ENCODE measurements at places on chromosomes 11 and 22.

DNA sequence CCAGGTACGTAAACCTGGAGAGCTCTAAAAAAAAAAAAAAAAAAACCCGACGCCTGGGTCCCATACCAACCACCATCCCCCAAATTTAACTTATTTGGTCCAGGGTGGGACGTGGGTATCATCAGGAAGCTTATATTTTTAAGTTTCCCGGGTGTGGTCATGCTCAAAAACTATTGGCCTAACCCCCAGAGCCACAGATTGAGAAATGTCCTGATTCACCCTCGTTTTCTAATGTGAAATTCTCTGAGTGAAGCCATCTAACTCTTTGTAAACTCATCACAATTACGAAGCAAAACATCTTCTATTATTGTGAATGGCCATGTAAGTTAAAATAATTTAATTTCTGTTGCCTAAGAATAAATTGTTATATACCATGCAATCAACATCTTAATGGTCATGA, 29.6 kb downstream of the PAK1 start:
- no peak for ATAC-seq

- ATAC-seq: no peak
Measured at GRCh38 chr11:18523084-18523483, 3.7 kb downstream of the TSG101 start.

GRCh38 chr11:95688015-95688414, 101.6 kb downstream of the FAM76B start:
- ATAC-seq: no peak

DNA sequence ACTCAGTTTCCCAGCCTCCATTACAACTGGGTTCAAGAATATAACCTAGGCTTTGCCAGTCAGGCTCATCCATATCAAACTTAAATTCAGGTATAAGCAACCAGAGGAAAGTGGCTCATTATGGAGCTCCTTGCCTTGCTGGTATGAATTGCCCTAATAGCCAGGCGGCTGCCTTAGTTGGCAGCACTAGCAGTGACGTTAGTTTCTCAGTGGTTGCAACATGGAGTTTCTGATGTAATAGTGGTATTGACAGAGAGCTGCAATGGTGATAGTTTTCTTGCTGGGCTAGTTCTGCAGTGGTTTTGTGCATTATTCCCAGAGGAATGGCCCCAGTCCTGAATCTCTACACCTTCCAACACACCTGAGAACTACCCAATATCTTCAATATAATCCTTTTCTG, 3.8 kb upstream of the TMEM123 start:
- no peak for ATAC-seq

DNA sequence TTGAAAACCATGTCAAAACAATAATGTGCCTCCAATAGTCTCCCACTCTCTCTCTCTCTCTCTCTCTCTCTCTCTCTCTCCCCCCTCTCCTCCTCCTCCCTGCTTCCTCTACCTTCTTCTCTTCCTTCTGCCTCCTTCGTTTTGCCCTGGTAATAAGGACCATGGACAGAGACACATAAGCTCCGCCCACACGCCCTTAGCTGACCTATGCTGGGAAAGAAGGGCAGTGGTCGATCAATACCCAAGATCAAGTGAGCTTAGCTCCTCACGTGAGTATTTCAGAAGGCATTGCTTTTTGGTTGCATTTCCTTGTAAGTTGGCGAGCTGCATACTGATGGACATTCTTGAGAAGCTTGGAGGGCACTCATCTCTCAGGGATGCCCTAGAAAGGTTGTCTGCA, 194.8 kb downstream of the MIAT start:
- no peak for ATAC-seq
